ENCODE measurements at places on chromosomes 6 and 20. TPM values are rescaled to one million over a fixed set of nuclear protein-coding genes. Genes with fewer than 3 reads are reported as not detected.

DNA sequence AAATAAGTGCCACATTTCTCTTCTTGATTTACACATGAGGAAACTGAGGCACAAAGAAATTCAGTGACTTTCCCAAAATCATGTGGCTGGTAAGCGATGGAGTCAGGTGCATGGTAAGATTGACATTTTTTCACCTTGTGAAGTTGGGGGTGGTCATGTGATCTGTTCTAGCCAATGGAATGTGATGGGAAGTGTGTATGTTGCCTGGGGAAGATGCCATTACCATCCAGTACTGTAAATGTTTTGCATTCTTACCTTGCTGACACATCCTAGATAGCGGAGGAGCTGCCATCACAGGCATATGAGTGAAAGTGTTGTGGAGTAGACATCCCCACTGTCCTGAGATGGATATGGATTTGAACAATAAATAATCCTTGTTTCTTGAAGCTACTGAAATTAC lies 499.6 kb upstream of the SULF2 start:
- DNase-seq = peak; percentile 68

Gene RWDD2A
- total RNA-seq = 4.9 TPM

DNA sequence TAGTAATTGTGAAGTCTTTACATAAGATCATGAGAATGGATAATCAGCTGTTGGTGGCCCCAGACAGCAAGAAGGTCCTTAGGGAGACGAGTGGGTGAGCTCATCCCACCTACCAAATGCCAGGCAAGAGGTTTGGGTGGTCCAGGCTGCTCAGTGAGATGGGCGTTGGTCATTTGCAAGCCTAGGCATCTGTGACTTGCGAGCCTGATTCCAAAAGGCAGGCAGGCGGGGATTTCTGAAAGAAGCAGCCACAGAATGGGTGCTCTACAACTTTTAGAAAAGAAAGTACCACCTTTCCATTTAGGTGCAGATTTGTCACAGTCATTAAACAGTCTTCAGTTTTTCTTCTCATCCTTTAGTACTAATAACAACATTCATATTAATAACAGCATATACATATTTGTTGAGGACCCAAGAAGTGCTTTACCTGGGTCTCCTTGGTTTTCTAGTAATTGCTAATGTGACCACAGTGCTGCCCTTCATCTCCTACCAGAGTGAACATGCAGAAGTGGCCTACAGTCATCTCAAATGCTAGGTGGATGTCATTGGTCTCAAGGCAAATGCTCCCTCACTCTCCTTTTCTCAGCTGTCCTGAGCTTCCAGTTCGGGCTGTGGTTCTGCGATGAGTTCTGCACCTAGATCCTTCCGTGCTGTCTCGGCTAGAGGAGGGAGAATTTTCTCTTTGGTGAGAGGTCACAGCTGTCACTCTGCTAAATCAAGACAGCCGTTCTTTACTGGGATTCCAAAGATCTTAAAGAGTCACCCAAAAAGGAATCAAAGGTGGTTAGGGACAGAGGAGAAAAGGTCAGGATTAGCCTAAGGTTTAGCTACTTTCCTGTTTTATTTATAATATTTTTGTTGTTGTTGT lies 2.7 kb downstream of the WRNIP1 start:
- no peak for DNase-seq

Gene ZNF217
- total RNA-seq = 54.6 TPM

Gene ENPP1
- 7.1 TPM for total RNA-seq

Gene GNRH2
- 1.4 TPM for total RNA-seq

DNA sequence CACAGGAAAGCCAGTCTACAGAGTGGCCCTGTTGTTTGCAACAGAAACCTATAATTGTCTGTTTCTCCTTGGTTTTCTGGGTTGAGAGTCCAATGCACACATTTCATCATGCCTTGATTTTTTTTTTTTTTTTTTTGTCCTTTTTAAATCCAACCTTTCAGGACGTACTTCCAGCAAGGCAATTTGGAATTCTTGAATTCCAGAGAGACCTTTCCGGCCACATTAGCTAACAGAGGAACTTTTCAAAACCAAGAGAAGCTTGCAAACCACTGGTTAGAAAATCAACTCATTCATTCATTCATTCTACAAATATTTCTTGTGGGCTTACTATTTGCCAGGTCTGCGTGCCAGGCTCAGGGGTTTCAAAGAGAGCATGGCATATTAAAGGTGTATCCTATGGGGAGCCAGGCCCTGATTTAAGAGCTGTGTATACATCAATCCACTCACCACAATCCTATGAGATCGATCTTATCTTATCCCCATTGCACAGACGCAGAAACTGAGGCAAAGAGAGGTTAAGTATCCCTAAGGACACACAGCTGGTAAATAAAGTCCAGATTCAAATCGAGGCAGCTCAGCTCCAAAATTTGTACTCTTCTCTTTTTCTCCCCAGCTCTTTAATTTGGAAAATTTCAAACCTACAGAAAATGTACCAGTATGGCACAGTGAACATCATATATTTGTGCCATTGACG lies 43.0 kb downstream of the EYA2 start:
- DNase-seq = no peak

GRCh38 chr6:31765910-31766794 lies 3.7 kb downstream of the SAPCD1 start:
- no peak for DNase-seq

DNA sequence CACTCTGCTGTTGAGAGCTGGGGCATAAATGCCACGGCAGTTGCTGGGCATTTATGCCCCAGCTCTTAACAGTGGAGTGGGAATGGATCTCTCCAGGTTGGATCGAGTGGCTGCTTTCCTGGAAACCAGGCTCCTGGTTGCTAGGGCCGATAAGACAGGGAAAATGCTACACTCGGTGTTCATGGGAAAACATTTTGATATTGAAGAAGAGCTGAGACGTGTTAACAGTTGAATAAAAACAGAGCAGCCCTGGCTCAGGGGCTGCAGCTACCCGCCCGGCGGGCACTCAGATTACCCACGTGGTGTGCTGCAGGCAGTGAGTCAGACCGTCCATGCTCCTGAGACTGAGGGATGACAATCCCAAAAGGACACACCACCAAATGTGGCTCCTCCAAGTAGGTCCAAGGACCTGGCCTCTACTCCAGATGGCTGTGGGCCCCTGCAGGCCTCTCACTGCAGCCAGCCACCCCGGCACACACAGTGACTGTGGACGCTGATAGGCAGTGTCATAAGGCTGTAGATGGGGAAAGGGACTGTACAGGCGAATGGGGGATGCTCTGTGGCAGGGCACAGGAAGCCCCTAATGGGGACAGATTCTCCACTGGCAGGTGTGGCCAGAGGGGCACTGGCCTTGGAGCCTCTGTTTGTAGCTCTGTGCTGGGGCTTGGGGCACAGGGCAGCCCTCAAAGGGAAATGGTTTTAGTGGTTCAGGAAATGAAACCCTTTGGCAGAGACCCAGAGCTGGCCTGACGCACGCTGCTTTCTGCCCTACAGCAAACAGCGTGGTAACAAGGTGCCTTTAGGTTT lies 237.8 kb downstream of the LY86 start:
- no peak for DNase-seq

DNA sequence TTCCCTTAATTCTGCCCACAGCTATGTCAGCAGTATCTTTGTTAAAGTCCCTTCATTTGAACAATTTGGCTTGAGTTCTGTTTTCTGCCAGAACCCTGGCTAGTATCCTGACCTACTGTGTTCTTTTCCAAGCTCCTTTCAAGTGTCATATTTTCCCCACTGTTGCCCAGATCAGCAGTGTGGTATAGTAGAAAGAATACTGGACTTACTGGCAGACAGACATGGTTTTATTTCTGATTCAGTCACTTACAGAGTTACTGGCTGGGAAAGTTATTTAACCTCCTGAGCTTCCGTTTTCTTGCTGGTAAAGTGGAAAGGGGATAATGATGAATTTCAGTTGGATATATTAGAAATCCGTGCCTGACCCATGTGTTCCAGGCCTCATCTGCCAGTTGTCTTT lies 39.8 kb upstream of the RAB23 start:
- DNase-seq = peak; percentile 81

Gene HLA-DRA
- not detected for total RNA-seq

DNA sequence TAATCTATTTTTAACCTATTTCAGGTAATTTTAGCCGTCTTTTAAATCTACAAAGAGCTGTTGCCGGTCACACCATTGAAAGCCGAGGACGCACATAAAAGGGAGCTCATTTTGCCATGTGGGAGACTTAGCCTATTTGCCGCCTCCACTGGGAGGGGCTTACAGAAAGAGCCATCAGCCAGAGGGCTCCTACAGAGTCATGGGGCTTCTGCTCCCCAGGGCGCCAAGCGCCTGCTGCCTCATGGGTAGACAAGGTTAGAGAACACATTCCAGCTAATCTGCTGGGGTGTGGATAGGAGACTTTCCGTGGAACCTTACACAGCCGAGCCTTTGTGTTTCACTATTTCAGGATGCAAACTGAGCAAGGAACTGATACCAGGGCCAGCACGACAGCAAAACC lies 12.6 kb downstream of the PCMTD2 start:
- no peak for DNase-seq

DNA sequence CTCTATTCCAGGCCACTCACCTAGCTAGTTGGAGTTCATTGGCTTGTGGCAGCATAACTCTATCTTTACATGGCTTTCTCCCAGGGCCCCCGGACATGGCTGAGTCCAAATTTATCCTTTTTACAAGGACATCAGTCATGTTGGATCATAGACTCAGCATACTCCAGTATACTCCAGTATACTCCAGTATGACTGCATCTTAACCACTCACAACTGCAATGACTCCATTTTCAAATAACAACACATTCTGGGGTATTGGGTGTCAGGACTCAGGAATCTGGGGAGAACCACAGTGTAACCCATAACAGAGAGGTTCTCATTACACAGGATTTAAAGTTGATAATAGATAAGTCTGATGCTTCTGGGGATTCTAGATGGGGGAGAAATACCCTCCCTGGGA lies 53.8 kb upstream of the TSHZ2 start:
- DNase-seq = peak; percentile 8

GRCh38 chr20:23867152-23867776 lies 12.3 kb downstream of the CST5 start:
- no peak for DNase-seq

Gene CASS4
- total RNA-seq = 2.3 TPM

GRCh38 chr6:34223956-34224940 lies 12.4 kb upstream of the HMGA1 start:
- peak; percentile 83 for DNase-seq

- no peak for DNase-seq
Measured at GRCh38 chr6:11802886-11803590, 24.4 kb upstream of the ADTRP start.

Gene KCNS1
- total RNA-seq = 2.3 TPM

Gene DDO
- total RNA-seq = not detected

DNA sequence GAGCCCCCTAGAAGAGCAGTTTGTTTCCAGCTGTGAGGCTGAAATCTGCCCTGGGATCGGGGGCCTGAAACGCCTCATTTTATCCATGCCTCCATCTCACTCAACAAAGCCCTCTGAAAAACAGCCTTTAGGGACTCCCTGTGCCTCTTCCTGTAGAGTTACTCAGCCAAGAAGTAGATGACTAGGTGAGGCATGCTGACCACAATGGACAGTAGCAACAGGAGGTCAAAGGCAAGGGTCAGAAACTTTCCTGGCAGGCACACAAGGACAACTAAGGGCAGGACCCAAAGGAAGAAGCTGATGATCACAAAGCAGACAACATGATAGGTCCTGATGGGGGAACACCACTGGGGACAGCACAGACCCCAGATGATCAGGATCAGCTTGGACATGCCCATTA lies 12.8 kb downstream of the MAS1L start:
- DNase-seq = no peak

- peak; percentile 44 for DNase-seq
Measured at GRCh38 chr6:27547157-27548075, 74.5 kb upstream of the ZNF184 start.

DNA sequence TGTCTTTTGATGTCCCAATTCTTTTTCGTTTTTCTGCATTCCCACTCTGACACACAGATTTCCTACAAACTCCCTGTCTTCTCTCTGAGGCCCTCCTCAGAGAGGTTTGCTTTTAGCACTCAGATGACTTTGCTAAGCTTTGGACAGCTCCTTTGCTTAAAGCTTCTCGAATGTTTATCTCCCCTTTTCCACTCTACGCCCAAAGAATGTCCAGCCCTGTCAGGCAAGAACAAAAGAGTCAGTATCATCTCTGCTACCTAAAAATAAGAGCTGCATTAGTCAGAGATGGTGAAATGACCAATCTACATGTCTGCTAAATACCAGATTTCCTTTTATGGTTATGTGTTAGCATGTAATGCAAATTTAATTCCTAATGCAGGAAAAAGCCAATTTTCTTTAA lies 56.8 kb downstream of the PREP start:
- peak; percentile 90 for DNase-seq

Gene NKX2-2
- not detected for total RNA-seq

DNA sequence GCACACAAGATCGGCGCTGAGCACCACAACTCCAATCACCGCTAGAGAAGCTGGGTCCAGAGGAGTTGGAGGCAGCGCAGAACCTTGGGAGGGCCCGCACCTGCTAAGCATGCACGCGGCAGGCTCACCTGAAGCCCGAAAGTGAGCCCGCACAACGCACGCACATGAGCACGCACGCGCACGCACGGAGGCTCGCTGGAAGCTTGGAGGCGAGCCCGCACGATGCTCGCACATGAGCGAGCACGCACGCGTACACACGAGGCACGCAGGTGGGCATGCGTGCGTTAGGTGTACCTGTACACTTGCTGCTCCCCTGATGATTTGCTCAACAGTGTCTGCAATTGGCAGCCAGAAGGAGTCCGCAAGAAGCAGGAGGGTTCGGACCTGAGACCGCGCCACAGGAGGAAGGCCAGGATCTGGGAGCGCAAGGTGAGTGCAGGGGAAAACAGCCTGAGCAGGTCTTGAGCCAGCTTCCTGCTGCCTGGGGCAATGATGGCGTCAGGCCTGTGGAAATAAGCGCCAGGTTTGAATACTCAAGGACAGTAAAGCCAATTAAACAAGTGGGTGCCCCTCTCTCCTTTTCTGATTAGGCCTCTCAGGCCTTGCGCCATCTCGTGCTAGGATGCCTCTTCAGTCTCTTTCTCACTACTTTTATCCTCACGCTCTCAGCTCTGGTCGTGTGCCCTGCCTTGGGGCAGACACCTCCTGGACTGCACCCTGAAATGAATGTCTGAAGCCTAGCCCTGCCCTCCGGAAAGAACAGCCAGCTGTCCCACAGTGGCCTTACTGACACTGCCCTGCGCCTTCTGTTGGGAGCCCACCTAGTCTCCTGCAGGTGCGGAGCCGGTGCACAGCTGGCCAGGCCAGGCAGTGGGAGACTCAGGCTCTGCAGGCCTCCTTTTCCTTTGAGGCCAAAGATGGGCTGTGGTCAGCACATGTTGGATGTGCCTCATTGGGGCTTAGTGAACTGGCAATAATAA lies 340.4 kb downstream of the CDC5L start:
- no peak for DNase-seq

Gene FABP7
- total RNA-seq = 1.1 TPM

Gene SPATS1
- total RNA-seq = not detected

Gene ABHD16B
- total RNA-seq = not detected

- no peak for DNase-seq
Measured at GRCh38 chr20:33305589-33306057, 22.6 kb downstream of the BPIFB1 start.

GRCh38 chr6:48476257-48476656 lies 365.3 kb upstream of the PTCHD4 start:
- peak; percentile 1 for DNase-seq

DNA sequence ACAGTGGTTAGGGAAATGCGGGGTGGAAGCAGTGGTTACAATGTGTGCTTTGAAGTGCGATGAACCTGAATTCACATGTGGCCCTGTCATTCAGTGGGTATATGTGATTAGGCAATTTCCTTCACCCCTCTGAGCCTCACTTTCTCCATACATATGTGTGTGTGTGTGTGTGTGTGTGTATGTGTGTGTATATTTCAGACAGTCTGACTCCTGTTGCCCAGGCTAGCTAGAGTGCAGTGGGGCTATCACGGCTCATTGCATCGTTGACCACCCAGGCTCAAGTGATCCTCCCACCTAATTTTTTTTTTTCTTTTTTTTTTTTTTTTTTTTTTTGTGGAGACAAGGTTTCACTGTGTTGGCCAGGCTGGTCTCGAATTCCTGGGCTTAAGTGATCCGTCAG lies 6.3 kb downstream of the PPP1R14C start:
- no peak for DNase-seq
